ENCODE measurements at places on chromosomes 3 and 15.

- no peak for DNase-seq
Measured at GRCh38 chr3:172247525-172248274, 200.6 kb downstream of the GHSR start.

DNA sequence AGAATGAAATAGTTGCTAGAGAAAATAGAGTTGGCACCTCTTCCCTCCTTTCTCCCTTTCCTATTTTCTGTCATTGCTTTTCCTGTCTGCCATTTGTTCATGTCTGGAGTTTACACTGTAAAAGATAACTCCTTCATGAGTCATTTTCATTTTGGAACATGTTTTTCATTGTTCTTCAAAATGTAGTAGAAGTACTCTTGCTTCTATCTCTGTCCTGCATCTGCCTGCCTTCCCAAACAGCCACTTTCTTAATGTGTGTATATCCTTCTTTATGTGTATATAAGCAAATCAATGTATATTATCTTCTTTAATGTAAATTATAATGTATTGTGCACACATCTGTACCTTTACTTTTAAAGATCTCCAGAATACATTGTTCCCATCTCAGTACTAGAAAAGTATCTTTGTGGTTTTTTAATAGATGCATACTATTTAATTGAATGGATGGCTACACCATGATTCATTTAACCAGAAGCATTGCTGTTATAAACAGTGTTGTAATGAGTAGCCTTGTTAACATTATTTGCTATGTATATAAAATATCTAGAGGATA, 41.1 kb downstream of the TSC22D2 start:
- no peak for DNase-seq

DNA sequence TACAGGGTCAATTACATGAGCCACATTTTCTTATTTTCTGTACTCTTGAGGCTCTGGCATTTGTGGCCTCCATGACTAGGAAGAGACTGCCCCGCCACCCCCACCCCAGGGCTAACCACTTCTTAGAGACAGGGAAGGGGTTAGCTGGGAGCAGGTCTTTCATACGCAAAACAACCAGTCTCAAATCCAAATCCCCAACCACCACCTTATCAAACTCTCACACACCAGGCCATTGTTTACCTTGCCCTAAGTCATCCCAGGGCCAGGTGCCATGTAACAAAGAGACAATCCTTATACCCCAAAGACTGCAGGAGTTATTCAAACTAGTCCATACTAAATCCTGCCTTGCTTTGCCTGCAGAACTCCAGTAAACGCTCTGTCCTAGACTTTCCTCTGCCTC, 77.8 kb downstream of the B3GNT5 start:
- no peak for DNase-seq

- DNase-seq: no peak
Measured at GRCh38 chr3:63764511-63764910, 54.6 kb upstream of the C3orf49 start.

- no peak for DNase-seq
Measured at GRCh38 chr15:83174891-83175290, 32.7 kb downstream of the HDGFL3 start.

DNA sequence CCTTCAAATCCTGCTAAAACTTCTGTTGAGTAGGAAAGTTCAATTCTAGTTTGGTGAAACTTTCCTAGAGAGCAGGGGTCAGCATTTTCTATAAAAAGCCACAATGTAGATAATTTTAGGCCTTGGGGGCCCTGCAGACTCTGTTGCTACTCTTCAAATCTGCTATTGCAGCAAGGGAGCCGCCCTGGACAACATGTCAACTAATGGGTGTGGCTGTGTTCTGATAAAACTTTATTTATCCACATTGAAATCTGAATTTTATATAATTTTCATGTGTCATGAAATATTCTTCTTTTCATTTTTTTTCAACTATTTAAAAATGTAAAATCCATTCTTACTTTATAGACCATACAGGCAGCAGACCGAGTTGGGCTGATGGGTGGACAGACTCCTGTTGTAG, 67.4 kb upstream of the SAMMSON start:
- no peak for DNase-seq

DNA sequence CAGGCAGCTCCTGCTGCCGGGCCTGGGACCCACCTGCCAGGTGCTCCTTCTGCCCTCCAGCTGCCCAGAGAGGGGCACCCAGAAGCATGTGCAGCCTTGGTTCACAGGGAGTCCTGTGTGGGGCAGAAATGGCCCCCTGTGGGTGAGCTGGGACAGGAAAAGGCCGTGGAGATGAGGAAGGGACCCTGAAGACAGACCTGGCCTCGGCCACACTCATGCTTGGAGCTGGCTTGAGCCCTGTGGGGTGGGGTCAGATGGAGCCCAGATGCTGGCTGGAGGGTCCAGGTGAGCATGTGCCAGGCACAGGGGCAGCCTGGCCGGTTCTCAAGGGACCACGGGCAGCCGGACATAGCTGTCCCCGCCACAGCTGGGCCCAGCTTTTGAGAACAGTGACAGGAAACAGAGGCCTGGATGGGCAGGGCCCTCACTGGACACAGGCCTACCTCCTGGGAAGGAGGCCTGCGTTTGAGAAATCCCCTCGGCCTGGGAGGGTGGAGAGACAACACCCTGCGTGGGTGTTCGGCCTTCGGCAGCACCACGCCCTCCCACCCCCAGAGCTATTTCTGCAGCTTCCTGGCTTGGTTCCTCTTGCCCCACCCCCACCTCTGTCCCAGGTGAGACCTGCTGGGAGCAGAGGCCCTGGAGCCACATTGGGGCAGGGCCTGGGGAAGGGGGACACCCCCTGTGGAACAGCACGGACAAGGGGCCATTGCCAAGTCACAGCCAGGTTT, 132.6 kb upstream of the MEF2A start:
- DNase-seq: no peak

DNA sequence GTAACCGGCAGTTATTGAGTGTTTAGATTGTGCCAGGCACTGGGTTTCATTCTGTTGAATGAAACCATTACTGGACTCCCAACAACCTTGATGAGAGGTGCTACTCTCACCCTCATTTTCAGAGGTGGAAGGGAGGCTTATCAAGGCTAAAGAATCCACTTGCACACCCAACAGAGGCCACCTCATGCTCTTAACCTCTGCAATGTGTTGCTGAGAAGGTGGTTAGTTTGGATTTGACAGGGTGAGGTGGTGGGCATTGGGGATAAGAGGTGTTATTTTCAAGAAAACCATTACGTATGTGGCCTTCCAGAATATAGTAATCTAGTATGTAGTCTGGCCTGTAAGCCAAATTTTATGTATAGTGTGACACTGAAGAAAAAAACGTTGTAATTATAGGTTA, 73.1 kb downstream of the FHIT start:
- no peak for DNase-seq

- DNase-seq: no peak
Measured at GRCh38 chr3:149968216-149968615, 2.5 kb downstream of the PFN2 start.

GRCh38 chr15:92392462-92392861, 1.2 kb upstream of the ST8SIA2 start:
- no peak for DNase-seq

GRCh38 chr3:50205413-50206276, 574 bp downstream of the SLC38A3 start:
- DNase-seq: peak; percentile 66

DNA sequence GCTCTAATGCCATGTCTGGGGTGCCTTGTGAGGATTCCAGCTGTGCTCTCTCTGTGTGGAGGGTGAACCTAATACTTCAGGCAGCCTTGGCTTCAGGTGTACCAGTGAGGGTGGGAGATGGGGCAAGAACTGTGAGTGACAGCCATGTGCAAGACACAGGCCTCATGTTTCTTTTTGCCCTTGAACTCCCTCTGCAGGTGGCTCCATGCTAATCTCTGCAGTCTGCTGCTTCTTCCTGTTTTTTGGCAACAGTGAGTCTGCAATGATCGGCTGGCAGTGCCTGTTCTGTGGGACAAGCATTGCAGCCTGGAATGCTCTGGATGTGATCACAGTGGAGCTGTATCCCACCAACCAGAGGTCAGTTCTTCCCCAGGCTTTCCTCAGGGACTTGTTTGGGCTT, 189.3 kb downstream of the SV2B start:
- DNase-seq: peak; percentile 13

GRCh38 chr15:89551550-89551949, 23.7 kb upstream of the TICRR start:
- no peak for DNase-seq

GRCh38 chr3:56954125-56954524, 106.3 kb upstream of the SPATA12 start:
- no peak for DNase-seq

DNA sequence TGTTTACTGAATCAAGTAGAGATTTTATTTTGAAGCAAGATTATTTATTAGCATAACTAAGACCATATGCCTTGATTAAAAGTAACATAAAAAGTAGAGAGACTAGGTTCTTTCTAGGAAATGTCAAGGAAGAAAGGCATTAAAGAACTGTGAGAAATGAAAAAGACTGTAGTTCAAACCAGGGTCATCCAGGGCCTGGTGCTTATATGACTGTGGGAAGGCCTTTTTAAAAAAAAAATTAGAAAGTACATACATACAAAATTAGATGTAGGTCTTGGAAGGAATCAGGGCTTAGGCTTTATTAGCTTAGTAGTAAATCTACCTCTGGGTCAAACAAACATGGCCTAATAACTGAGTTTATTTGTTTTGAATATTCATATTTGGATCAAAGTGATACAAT, 173.9 kb upstream of the TBL1XR1 start:
- no peak for DNase-seq
